ENCODE measurements at places on chromosomes 1 and 21.
A peak's percentile ranks its signal among the peaks of the same experiment; 100 is the strongest.

- DNase-seq, result no peak
These were observed 28.6 kb upstream of the PLCH2 start for GRCh38 chr1:2447276-2448097.

GRCh38 chr1:92934395-92935378 lies 26.6 kb downstream of the DIPK1A start:
- peak; percentile 62 for DNase-seq

DNA sequence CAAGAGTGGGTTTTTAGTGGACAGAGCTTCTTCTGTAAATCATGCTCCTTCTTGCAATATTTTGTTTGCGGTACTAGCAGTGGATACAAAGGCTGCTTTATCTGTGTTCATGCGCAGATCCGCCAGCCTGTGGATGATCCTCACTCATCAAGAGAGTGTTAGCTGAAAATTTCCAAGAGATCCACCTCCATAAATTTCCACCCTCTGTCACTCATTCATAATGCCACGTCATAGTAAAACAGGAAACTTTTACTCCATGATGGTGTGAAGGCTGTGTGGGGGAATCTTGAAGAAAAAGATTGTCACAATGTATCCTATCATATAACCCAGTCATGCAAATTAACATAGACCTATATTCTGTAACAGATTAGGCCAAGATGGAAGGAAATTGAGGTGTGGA lies 4.4 kb upstream of the MAPKAPK2 start:
- DNase-seq, result no peak

DNA sequence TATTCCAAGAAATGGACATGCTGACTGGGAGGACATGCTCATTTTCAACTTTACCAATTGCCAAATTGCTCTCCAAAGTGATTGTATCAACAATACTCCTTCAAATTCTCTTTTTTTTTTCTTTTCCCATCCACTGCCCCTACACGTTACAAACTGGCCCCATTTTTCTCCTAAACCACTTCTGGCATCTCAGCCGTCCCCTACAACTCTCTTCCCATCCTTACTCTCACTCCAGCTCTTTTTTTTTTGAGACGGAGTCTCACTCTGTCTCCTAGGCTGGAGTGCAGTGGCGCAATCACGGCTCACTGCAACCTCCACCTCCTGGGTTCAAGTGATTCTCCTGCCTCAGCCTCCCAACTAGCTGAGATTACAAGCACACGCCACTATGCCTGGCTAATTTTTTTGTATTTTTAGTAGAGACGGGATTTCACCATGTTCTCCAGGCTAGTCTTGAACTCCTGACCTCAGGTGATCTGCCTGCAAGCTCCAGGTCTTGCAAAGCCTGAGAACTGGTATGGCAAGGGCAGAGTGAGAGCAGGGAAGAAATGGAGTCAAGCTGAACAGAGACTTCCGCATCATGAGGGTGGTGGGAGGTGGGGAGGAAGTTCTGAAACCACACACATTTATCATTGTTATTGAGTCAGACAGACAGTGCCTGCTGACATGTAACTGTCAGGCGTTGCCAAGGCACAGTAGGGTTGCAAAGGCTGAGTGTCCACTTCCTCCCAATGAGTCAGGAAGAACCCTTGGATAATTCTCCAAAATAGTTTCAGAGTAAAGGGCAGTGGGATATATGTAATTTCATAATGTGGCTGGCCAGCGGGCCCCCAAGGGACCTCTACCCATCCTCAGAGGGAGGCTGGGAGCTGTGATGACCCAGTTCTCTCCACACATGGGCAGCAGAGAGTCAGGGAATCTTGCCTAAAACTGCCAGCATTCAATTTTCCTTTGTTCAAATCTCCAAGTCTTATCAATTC lies 17.4 kb downstream of the CELA3A start:
- no peak for DNase-seq

DNA sequence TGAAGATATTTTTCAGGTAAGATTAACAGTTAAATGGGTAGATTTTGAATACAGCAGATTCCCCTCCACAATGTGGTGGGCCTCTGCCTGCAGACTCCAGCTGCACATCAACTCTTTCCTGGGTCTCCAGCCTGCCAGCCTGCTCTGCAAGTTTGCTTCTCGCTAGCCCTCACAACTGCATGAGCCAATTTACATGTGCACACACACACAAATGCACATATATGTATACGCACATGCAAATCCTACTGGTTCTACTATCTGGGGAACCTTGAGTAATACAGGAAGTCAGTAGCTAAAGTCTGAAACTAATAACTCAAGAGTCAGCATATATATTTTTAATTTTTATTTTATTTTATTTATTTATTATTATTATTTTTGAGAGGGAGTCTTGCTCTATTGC lies 34.8 kb upstream of the QSOX1 start:
- DNase-seq, result no peak

DNA sequence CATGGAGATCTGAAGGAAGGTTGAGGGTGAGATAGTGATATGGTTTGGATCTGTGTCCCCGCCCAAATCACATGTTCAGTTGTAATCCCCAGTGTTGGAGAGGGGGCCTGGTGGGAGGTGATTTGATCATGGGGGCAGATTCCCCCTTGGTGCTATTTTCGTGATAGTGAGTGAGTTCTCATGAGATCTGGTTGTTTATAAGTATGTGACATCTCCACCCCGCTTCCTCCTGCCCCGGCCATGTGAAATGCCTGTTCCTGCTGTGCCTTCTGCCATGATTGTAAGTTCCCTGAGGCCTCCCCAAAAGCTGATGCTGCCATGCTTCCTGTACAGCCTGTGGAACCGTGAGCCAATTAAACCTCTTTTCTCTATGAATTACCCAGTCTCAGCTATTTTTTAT lies 451.9 kb upstream of the VAMP3 start:
- DNase-seq, result no peak

- DNase-seq, result peak; percentile 34
These were observed 27.7 kb downstream of the KNCN start for GRCh38 chr1:46523496-46524353.

GRCh38 chr1:226026833-226027232 lies 27.7 kb upstream of the SDE2 start:
- DNase-seq, result no peak

- no peak for DNase-seq
These were observed 43.4 kb downstream of the WASF2 start for GRCh38 chr1:27446496-27447020.

DNA sequence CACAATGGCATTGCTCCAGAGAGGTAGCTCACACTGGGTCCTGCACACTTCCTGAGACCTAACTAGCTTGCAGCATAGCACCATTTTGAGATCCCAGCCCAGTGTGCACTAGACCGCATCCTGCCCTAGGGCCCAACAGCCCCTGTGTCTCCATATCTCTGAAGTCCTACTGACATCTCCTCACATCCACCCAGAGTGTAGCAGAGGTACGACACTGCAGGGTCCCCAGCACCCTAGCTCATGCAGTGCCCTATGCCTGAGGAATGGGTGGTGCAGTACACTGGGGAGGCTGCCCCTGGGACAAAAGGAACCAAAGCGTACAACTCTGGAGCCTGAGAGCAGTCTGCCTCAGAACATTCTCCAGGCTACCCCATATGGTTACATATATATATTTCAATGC lies 111.4 kb upstream of the DEPDC1 start:
- no peak for DNase-seq

GRCh38 chr21:24890021-24890420 lies 717.3 kb downstream of the MRPL39 start:
- no peak for DNase-seq

DNA sequence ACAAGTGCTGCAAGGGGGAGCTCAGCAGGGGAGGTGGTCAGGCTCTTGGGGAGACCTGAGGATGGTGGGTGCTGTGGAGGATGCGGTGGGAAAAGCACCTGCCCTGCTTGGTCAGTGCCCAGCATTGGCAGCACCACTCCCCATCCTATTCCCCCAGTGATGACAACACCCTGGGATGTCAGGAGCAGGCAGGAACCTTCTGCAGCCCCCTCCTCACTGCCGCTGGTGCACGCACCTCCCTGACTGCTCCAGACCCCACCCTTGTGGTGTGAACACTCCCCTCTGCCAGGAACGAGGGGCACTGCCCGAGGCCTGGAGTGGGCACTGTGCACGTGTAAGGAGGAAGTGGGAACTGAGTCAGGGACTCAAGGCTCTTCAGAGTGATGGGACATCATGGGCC lies 12.5 kb downstream of the TMPRSS3 start:
- no peak for DNase-seq

DNA sequence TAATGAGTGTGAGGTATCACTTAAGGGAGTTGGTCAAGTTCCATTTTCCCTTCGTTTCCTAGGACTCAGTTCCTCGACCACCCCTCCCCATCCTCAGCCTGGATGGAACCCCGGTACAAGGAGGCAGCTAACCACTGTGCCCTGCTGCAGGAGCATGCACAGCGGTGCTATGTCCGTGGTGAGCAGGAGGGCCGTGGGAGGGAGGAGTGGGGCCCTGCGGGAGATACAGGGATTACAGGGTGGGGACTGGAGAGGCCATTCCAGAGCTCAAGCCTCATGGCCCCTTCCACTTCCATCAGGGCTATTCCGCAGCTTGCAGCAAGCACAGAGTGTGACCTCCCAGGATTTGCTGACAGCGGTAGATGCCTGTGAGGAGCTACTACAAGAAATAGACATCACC lies 25.8 kb downstream of the HYI start:
- no peak for DNase-seq

GRCh38 chr21:39660191-39660980 lies 47.6 kb downstream of the B3GALT5 start:
- DNase-seq, result peak; percentile 18

DNA sequence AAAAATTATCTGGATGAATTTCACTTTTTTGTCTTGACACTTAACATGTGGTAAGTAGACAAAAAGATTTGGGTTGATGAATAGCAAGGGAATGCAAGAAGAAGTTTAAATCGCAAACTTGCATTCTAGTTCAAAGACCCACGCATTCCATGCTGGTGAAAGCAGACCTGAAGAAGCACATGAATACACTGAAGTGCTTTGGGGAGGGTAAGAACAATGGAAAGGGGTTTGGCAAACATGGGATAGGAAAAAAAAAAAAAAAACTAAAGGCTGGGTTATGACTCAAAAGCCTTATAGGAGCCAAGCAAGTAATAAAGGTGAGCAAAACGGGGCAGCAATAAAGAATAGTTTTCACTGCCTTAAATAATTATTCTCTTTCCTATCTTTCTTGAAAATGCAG lies 450.2 kb downstream of the LMO4 start:
- DNase-seq, result no peak

- DNase-seq, result peak; percentile 70
These were observed 272.2 kb downstream of the VAV3 start for GRCh38 chr1:107692580-107693345.

DNA sequence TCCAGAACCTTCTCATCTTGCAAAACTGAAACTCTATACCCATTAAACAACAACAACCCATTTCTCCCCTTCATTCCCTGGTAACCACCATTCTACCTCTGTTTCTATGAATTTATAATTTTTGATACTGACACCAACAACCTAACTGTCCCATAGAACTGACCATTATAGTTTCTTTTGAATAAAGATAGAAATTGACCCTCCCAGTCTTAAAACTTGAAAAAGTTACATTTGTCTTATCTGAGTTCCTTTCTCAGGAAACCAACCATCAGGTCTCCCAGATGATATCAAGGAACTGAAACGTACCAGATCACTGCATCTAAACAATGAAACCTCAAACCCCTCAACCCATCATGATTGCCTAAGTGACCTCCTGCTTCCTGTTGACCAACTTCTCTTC lies 27.1 kb downstream of the RNF115 start:
- no peak for DNase-seq

- no peak for DNase-seq
These were observed 46.7 kb downstream of the CLDN14 start for GRCh38 chr21:36433059-36433709.

GRCh38 chr1:245085508-245086095 lies 69.2 kb upstream of the KIF26B start:
- DNase-seq, result no peak

DNA sequence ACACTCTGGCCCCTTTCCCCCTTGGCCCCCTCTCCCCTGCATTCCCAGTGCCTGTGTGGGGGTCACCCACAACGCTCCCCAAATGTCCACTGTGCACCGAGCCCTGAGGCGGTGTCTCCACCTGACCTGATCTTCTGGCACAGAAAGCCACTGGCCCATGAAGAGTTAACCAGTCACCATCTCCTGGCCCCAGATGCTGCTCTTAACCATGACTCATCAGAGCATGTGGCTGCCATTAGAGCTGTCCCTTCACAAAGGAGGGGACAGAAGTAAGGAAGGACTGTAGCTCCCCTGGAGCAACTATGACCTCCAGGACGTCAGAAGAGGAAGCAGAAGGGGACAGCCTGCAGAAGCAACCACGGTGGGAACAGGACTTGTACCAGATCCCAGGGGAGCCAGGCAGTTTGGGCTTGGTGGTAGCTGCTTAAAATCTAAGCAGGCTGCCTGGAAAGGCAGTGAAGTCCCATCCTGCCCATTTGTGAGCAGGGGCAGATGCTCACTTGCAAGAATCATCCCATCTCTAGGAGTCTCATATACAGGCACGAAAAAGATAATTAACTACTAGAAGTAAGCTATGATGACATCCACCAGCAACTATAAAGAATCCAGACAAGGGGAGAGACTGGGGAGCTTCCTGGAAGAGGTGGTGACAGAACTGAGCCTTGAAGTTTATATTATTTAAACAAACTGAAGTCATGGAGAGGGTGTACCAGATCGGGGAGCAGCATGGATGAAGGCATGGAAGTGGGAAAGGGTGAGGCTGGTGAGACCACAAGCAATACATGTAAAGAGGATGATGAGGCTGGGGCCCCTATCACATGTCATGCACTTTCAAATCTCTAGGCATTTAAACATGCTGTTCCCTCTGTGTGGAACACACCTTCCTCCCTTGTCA lies 1.1 kb upstream of the TTC39A start:
- DNase-seq, result peak; percentile 68

DNA sequence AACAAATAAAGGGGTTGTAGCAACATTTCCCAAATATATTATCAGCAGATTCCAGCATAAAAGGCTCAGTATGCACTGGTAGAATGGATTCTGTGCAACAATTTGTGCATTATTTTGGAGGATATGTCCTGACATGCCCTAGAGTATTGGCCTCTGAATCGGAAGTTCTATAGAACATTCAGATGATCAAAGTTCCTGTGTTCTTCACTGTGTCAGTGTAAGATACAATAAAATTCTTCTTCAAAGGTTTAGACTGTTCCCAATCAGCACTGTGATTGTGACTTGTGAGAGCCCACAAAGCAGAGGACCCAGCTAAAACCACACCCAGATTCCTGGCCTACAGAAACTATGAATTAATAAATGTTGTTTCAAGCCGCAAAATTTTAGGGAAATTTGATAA lies 33.6 kb upstream of the GBP5 start:
- DNase-seq, result no peak

GRCh38 chr1:234143681-234144080 lies 229.6 kb upstream of the COA6 start:
- no peak for DNase-seq

- DNase-seq, result no peak
These were observed 4.5 kb downstream of the CHML start for GRCh38 chr1:241635556-241636152.

DNA sequence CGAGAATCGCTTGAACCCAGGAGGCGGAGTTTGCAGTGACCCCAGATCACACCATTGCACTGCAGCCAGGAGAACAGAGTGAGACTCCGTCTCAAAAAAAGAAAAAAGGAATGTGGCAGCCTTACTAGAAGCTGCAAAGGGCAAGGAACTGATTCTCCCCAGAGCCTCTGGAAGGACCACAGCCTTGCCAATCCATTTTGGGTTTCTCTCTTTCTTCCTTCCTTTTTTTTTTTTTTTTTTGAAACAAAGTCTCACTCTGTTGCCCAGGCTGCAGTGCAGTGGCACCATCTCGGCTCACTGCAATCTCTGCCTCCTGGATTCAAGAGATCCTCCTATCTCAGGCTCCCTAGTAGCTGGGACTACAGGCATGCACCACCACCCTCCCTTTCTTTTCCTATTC lies 9.9 kb upstream of the IFNGR2 start:
- no peak for DNase-seq

Data from NCI-H82 (cell line).